Foreskin keratinocyte (primary cell): ENCODE measurements at places on chromosomes 4 and X. TPM values are rescaled to one million over a fixed set of nuclear protein-coding genes. Genes with fewer than 3 reads are reported as not detected.

DNA sequence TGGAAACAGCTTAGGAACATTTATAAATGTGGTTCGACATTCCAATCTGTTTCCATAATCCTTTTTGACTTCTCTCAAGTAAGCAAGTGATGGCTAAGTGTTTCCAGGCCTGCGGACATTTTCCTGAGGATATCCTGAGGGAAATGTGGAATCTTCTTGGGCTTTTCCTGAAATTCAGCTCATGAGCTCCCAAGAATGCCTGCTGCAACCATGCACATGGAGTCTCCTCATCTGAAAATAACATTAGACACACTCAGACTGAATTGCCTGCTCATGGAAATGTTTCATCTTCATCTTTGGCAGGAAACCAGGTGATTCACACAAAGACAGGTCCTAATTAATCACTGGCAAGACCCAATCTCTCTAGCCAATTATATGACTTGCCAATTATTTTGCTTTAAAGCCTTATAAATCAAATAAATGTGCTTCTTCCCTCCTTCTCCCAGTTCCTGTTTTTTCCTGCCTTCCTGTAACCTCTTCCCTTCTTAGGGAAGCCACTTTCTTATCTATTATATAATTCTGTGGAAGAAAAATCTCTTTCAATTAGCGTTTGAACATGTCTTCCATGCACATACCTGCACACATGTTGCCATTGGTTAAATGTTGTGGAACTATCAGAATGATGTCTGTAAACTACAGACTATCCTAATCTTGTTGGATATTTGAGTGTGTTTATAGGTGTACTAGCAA is 104.6 kb upstream of the MXRA5 start:
- peak; percentile 13 for DNase-seq

DNA sequence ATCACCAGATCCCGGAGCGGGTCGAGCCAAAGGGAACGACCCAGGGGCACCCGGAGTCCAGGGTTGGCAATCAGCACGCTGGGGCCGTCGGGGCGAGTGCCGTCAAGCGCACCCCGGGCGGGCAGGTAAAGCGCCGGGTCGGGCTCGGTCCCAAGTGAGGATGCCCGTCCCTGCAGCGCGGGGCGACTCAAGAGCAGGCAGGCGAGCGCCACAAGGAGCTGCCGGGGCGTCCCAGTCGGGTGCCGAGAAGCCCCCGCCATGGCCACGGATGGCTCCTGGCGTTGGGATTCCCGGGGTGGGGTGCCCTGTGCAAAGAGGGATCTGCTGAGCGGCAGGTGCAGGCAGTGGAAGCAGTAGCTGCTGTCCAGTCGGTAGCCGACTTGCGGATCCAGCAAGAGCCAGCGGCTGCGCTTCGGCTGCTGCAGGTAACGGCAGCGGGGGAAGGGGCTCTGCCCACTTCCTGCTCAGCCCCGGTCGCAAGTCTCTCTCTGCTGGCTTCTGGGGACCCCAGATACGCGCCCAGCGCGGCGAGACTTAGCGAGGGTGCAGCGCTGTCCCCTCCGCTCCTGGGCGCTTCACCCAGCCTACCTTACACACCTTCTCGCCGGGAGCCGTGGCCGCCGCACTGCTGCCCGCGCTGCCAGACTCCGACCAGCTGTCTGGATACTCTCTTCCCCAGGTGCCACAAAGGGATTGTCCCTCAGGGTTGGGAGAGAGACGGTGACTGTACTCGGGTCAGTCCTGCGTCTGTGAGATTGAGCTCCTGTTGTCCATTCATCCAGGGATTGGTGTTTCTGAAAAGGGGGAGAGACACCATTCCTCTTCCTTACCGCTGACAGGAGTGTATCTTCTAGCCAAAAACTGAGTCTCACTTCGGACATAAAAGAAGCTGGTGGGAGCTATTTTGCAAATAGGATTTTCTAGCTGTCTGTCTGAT is at the start of gene FREM3:
Gene FREM3, minus strand, starts transcription at position 260 of the 937 bp plus-strand sequence. Its CDS starts 0 bp downstream, at position 260.
- DNase-seq: peak; percentile 14

GRCh38 chrX:13569479-13570260 is at the start of gene EGFL6:
TSS of gene EGFL6 (plus strand) at chrX:13569601. CDS start at chrX:13569862, 261 bp downstream.
- no peak for DNase-seq

DNA sequence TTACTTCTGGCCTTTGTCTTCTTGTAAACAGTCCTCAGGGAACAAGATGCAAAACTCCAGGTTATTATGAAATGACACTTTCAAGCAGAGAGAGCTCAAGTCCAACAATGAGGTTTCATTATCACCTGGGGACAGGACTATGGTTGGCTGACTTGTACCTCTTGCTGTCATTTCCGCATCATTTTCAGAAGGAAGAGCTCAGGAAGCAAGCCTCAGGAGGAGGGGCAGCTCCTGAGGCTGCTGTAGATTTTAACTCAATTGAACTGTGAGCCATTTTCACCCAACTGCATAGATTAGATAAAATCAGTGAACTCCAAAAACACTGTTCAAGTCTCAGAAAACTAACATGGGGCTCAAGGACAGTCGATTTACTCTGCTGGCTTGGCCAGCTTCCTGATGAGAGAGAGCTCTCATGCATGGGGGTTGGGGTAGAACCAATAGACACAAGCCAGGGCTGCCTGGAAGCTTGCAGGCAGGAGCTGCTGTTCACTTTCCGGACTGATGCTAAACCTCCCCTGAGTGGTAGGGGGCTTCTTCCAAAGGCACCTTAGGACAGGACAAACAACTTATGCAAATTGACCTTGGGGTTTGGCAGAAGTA is 23.6 kb downstream of the TMEM255A start:
- no peak for DNase-seq

Gene CCNA2
- total RNA-seq: 65.8 and 83.0 TPM in 2 replicates

GRCh38 chr4:21327976-21328700 is 620.4 kb downstream of the KCNIP4 start:
- peak; percentile 72 for DNase-seq

- DNase-seq: peak; percentile 35
Observed at GRCh38 chrX:132810964-132811712, 147.3 kb downstream of the HS6ST2 start.

Gene XAGE2
- total RNA-seq: not detected in 2 replicates

DNA sequence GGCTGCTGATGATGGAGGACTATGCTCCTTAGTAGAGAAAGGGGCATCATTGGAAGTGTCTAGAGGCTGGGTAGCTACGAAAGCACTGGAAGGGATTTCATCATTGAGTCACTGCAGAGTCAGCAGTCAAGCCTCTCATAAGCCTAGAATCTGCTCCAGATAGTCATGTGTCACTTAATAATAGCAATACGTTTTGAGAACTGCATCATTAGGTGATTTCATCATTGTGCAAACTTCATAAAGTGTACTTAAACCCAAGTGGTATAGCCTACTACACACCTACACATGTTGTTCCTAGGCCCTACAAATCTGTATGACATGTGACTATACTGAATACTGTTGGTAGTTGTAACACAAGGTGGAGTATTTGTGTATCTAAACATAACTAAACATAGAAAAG is 165.6 kb downstream of the PTTG2 start:
- peak; percentile 64 for DNase-seq

GRCh38 chr4:89598602-89599001 is 238.4 kb downstream of the SNCA start:
- no peak for DNase-seq
